ENCODE measurements at places on chromosomes 1 and 21.

DNA sequence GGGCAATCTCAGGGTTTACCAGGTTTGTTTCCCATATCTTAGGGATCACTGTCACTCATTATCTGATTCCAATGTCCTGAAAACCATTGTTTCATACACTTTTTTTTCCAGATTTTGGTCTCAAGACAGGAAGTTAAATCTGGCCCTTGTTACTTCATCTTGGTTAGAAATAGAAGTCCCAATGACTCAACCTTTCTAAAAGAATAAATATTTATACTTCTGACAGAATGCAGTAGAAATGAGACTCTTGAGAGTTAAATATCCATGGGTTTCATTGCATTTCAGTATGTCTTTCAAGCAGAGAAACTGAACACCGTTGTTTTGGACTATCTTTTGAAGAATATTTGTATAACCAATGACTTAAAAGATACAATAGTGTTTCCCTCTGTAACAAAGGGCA lies 19.8 kb upstream of the VCAM1 start:
- peak; percentile 17 for DNase-seq

DNA sequence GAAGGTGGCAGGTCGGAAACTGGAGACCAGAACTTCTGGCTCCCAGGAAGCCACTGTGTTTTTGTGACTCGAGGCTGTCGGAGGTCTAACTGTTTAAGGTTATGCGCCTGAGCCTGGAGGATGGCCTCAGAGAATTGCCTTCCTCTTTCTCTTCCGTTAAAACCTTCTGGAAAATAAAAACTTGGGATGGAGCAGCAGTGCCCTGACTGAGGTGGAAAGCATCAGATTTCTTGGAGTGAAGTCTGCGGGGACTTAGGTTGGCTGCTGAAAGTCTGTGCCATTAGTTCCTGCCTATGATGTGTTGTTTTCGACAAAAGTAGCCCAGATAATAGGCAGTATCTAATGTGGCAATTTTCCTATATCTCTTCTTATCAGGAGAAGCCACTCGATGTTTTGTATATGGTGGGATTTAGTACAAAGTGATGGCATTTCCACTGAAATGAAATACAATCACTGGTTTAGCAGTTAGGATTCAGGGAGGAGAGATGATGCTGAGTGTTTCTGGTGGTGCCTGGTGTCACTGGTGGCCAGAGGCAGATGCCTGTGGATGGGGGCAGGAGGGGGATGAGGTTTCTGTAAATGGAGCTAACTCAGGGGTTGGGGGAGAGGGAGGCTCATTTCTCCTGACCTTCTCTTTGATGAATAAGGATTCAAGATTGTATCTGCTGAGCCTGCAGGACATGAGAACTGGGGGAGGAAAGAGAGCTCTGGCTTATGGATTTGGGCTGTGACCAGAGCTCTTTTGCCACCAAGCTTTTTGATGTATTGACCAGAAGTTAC lies 150.8 kb downstream of the CAMTA1 start:
- no peak for DNase-seq

DNA sequence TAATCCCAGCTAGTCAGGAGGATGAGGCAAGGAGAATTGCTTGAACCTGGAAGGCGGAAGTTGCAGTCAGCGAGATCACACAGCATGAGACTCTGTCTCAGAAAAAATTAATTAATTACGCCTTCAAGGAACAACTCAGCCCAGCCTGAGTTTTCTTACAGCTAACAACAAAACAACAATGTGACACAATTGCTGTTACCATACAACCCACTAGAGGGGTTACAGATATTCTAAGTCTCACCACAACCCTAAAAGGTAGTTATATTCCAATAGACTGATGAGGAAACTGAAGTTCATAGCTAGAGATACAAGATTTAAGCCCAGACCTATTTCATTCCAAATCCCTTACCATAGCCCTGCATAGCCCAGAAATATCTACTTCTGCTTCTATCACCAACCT lies 2.9 kb upstream of the LRRC8C start:
- DNase-seq = no peak

- DNase-seq = no peak
These were observed 56.3 kb downstream of the INAVA start for GRCh38 chr1:200951016-200951415.

DNA sequence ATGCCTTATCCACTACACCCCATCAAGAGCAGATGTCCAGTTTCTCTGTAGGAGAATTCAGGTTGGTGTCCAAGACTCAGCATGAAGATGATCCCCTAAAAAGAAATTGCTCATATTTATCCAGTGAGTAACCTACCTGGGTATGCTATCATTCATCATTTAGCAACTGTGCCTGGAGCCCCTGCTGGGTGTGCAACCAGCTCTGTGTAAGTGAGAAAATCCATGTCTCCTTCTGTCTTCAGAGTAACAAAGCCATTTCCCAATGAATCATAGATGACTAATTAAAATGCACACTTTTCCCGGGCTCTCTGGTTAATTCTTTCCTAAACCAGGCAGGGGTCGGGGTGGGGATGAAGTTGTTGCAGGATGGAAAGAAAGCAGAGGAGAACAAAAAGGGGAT lies 35.8 kb downstream of the OLFML3 start:
- DNase-seq = peak; percentile 18

GRCh38 chr1:229024528-229025130 lies 246.3 kb upstream of the RAB4A start:
- peak; percentile 96 for DNase-seq

GRCh38 chr1:21368515-21369289 lies 71.2 kb upstream of the NBPF3 start:
- peak; percentile 84 for DNase-seq

- no peak for DNase-seq
These were observed 64.1 kb downstream of the DNTTIP2 start for GRCh38 chr1:93814795-93815340.

DNA sequence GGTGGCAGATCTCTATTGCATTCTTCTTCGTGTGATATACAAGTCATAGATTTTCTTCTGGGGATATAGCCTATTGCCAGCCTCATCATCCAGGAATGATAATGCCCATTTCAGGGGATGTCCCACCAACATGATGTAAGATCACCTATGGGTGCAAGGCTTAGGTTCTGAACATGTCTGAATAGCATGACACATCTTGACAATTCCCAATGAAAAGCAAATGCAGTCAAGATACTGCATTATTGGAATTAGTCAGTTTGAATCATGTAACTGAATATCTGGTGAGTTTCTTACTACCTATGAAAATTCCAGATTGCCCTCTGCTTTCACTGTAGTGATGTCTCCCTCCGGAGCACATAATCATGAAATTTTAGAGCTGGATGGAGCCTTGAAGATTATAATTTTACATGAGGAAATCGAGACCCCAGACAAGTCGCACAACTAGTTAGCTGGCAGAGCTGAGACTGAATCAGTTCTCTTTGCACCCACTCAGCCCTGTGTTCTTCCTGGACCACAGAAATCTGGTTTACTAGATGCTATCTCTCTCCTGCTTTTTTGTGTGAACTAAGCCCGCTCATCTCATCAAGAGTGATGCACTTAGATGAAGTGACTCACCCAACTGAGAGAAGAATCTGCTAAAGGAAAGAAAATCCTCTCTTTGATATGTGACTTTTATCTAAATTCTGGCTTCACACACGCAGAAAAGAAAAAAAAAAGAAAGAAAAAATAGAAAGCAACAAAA lies 65.0 kb downstream of the WDR64 start:
- DNase-seq = no peak

GRCh38 chr21:42835611-42836401 lies 43.5 kb downstream of the WDR4 start:
- no peak for DNase-seq

GRCh38 chr1:117534995-117535467 lies 70.8 kb upstream of the TENT5C start:
- peak; percentile 59 for DNase-seq

DNA sequence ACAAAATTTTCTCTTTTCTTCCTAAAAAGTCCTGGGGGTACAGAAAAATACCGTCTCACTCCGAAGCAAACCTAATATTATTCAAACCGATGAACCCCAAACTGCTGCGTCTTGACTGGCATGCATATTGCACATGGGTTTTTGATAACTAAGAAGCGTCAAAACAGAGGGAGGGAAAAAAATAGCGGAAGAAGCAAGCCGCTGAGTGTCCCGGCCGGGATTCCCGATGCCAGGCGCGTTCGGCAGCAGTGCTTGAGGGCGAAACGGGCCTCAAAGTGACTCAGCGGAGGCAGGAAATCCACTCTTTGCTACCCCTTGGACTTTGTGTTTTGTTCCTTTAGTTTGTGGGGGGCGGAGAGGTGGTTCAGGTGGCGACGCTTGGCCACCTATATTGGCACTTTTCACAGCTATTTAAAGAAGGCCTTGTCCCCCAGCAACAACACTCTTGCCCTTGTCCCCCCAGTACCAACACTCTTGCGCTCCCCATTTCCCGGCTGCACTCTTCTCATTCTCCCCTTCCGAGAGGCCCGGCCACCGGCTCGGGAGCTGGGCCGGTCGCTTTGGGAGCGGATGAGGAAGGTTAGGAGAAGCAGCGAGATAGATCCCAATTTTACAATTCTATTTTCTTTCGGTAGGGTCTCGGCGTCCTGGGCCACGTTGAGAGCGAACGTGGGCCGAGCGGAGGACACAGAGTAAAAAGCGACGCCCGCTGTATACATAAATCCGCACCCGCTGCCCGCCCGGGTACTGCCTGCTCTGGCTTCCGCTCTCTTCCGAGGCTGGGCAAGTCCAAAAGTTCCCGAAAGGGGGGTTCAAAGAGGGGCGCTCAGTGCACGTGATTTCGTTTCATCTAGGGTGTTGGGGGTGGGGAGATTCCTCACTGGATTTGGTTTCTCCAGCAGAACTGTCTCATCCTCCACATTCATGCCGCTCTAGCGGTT lies 2.5 kb downstream of the LMX1A start:
- no peak for DNase-seq

DNA sequence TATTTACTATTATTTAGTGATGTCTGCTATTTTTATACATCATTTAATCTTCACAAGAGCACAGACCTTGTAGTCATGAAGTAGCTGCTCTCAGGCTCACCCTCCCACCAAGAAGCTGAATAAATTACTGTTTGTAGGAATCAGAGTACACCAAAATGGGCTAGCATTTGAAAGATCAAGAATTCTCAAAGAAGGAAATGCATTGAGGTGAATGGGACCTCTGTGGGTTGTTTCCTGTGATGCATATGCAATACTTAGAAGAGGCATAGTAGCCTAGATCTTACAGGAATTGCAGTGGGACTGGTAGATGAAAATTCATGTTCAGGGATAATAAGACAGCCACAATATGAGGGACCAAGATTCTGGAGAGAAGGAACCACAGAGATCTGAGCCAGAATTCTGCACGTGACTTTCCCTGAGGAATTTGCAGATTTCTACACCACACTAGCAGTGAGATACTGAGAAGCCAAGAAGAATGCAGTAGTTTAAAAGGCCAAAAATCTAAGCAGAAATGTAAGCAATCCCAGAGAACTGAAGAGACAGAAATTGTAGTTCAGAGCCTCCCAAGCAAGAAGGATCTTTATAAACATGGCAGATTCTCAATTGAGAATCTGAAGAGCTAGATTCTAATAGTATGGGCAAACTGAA lies 307.0 kb downstream of the ST6GALNAC3 start:
- DNase-seq = no peak

- no peak for DNase-seq
These were observed 96.2 kb downstream of the LAMC2 start for GRCh38 chr1:183282101-183282855.

DNA sequence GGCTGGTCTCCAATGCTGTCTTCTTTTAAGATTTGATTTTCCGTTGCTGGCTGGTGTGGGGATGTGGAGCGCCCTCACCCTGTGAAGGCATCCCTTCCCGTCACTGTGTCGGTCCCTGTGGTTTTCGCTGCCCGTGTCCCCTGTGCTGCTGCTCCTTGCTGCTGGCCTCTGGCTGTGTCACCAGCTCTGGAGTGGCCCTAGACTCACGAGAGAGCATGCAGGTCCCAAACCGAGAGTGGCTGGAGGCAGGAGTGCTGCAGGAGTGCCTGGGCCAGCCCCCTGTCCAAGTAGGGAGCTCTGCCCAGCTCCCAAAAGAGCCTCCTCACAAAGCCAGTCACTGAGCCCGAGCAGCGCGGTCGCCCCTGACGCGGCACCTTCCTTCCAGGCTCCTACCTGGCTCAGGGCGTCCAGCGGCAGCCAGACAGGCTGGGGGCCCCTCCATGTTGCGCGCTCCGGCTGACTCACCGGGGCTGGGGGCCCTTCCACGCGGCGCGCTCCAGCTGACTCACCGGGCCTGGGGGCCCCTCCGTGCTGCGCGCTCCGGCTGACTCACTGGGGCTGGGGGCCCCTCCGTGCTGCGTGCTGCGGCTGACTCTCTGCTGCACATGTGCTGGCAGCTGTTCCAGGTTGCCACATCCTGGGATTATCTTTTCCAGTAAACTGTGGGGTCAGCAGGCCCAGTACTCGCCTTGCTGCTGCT lies 106.7 kb upstream of the COL6A1 start:
- peak; percentile 98 for DNase-seq

DNA sequence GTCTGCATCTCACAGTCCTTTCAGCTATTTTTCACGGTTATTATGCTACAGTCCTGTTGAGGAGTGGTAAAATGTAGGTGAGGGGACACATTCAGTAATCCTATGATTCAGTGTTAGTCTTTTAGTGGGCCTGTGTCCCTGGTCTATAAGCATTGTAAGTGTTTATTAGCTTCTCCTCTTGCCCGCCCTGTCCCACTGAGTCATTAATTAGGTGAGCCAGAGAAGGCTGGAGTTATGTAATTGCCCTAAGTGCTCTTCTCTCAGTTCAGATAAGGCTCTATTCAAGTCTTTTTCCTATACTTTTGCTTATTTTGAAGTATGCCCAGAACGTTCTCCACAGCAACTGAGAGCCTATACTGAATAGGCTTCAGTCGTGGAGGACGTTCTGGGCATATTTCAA lies 76.3 kb upstream of the ZRANB2 start:
- DNase-seq = no peak

DNA sequence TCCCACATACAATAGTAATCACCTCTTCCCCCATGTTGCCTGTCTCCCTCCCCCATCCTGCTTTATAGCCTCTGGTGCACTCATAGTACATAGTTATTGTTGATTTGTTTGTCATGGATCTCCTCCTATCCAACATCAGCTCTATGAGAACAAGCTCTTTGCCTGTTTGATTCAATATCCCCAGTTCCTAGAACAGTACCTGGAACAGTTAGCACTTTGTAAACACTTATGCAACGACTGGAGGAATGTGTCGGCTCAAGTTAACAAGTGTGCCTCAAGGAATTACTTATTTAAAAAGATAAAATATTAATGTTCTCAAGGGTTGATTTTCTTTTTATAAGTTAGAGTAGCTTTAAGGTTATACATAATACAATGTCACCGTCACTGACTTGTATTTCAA lies 271.6 kb upstream of the KAZN start:
- DNase-seq = no peak

Data from AG08395 (cell line).